Osteoblast (primary cell): ENCODE measurements at places on chromosomes 16 and 17. TPM values are rescaled to one million over a fixed set of nuclear protein-coding genes. Genes with fewer than 3 reads are reported as not detected.

DNA sequence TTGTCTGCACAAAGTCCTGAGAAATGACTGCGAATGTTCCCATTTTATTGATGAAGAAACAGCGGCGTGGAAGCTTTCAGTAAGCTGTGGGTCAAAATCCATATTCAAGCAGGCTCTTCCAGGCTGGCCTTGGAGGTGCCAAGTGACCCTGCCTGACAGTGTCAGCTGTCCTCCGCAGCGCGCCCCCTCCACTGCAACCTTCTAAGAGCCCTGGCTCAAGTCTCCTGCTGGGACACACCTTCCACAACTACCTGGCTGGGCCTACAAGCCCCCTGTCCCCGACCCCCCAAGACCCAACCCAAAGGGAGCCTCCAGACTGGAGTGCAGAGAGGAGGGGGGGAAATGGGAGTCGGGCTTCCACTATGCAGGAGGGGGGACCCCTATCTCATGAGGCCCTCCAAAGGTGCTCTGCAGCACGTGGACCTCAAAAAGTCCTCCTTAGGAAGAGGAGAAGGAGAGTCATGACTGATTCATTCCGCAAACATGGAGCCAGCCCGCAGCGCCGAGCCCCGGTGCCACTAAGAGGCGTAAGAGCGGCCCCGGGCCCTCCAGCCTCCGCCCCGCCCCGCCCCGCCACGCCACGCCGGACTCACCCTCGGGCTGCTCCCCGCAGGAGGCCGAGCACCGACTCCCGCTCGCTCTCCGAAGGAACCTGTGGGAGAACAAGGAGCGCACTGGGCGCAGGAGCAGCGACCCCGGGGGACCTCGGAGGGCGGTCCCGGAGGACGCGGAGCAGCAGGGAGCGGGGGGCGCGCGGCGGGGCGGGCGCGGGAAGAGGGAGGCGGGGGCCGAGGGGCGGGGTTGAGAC lies 574 bp downstream of the MPP3 start:
- DNase-seq = peak; percentile 98

DNA sequence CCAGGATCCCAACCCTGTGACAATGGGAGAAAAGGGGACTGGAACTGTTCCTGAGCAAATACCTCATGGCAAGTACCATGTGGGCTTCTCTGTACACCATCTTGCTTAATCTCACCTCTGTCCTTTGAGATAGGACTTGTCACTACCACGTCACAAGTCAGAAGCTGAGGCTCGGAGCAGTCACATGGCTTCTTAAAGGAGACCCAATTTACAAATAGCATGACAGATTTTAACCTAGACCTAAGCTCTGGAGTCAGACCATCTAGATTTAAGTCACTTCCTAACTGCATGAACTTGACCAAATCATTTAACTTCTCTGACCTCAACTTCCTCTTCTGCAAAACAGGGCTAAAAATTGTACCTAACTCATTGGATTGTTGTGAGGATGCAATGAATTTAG lies 36.0 kb upstream of the CCL1 start:
- DNase-seq = no peak

The TRAF4 gene
- 36.8 and 47.0 TPM in 2 replicates for total RNA-seq

GRCh38 chr16:64736857-64737256 lies 385.0 kb downstream of the CDH11 start:
- no peak for DNase-seq

GRCh38 chr17:38603786-38604478 lies 1.8 kb downstream of the SRCIN1 start:
- DNase-seq = peak; percentile 56
